Mesenteric fat pad (tissue), 1 donor: ENCODE measurements at places on chromosomes 7 and 10.

- DNase-seq: no peak
These were observed 171.6 kb upstream of the FOXP2 start for GRCh38 chr7:114242992-114243507.

- DNase-seq: no peak
These were observed 13.3 kb upstream of the ZNF273 start for GRCh38 chr7:64889686-64890162.

DNA sequence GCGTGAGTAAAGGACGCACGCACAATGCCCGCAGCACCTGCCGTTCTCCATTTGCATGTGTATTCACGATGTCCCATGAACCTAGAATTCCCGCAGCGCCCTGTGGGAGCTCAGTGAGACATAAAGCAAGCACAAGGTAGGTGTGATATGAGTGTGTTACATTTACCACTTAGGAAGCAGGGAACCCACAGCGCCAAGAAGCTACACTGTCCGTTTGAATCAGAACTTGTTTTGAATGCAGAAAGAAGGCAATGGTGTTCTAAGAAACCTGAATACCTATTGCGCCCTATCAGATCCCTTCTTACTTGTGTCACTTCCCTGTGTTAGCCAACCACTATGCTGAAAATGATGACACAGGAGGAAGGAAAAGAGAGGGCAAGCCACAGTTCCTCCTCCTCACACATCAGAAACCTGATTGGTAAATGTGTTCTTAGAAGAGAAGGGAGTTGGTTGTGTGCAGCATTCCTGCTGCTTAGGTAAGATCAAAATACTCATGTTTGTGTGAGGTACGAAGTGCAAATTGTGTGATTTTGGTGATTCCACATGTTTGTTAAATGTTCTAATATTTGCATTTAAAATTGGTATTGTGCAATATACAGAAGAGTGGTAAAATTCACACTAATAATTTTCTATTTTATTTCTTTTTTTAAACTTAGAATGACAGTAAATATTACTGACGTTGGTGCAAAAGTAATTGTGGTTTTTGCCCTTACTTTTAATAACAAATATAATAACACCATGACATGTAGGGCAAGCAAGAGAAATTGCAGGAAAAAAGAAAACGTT lies 185.4 kb downstream of the SEC23IP start:
- DNase-seq: no peak

- DNase-seq: no peak
These were observed 71.2 kb upstream of the ARID5B start for GRCh38 chr10:61830072-61830845.

- DNase-seq: no peak
These were observed 120.4 kb downstream of the MICU1 start for GRCh38 chr10:72505435-72505834.
